ENCODE measurements at places on chromosomes 12 and 14. TPM values are rescaled to one million over a fixed set of nuclear protein-coding genes. Genes with fewer than 3 reads are reported as not detected.

Gene ABCD2
- not detected for total RNA-seq

Gene GOLGA3
- 46.0 TPM for total RNA-seq

Gene MYO1A
- total RNA-seq: 0.07 TPM

Gene FSCB
- total RNA-seq: not detected

Gene TAS2R9
- total RNA-seq: not detected

Gene FCF1
- total RNA-seq: 21.4 TPM

Gene SLC25A47
- not detected for total RNA-seq

Gene SLC15A4
- total RNA-seq: 49.6 TPM

Gene ABCC9
- 0.23 TPM for total RNA-seq

Gene VRTN
- not detected for total RNA-seq

Gene HOXC6
- 3.2 TPM for total RNA-seq

Gene KLHL42
- 16.9 TPM for total RNA-seq

Gene RNASE4
- total RNA-seq: 7.6 TPM

Gene PIANP
- not detected for total RNA-seq

Gene NR4A1
- 2.2 TPM for total RNA-seq

Gene SSPN
- total RNA-seq: 1.6 TPM

Gene LIN52
- 4.6 TPM for total RNA-seq

Gene KCNC2
- total RNA-seq: not detected

All from epithelial cell of proximal tubule (primary cell).